ENCODE measurements at places on chromosomes 2 and 18.

DNA sequence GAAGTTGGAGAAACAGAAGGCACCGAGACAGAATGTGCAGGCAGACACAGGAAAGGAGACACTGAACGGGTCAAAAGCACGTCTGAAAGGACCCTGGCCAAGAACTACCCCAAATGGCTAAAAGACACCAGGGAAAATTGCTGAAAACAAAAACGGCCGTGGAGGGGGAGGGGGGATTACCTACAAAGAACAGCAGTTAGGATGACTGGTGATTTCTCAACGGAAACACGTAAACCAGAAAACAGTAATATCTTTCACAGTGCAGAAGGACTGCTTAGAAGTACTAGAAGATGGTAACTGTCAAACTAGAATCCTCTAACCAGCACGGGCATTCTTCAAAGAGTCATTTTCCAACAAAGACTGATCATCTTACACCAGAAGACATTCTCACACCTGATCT is 142.6 kb downstream of the HDAC4 start:
- DNase-seq, result no peak

DNA sequence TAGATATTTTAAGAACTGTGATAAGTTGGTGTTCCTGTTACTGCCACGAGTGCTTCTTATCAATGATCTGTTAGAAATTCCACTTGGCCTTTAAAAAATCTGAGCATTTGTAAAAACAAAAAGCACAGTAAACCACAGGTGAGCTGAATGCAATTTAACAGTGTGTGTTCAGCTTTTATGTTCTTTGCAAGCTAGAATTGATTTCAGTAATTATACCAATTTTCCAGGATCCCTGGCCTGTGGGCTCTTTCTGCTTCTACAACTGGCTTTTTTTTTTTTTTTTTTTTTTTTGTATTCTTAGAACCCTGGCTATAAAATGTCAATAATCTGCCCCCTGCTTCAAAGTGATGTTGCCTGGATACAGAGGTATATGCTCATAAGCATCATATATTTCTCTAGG is 548.5 kb upstream of the SLC8A1 start:
- DNase-seq, result no peak

DNA sequence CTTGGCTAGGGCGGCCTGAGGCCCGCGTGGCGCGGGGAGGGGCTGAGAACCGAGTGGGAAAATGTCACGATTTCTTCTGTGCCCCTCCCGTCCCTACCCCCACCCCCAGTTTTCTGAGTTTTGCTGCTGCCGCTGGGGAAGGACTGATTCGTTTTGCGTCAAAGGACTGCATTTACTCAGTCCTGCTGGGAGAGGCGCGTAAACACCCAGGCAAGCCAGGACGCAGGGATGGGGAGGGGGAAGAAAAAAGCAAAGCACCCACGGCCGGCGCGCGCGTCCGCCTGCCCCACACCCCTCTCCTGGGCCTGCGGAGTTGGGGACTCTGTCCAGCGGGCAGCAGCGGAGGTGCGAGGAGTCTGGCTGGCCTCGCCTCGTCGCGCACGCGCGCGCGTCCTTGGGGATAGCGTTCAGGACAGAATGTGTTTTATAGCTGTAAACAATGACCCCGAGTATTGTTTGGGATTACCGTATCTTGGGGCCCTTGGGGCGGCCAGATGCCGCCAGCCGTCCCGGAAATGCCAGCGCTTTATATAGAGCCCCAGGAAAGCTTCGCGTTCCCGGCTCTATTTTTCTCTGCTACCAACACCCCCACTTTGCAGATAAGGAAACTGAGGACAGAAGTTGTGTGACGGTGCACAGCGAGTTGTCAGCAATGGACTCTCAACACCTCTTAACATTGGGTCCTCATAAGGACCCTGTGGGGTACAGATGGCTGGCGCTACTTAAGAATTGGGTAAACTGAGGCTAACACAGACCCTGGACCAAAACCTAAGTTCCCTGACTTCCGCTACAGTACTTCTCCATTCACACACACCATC is 1.7 kb upstream of the FOSL2 start:
- DNase-seq, result no peak

DNA sequence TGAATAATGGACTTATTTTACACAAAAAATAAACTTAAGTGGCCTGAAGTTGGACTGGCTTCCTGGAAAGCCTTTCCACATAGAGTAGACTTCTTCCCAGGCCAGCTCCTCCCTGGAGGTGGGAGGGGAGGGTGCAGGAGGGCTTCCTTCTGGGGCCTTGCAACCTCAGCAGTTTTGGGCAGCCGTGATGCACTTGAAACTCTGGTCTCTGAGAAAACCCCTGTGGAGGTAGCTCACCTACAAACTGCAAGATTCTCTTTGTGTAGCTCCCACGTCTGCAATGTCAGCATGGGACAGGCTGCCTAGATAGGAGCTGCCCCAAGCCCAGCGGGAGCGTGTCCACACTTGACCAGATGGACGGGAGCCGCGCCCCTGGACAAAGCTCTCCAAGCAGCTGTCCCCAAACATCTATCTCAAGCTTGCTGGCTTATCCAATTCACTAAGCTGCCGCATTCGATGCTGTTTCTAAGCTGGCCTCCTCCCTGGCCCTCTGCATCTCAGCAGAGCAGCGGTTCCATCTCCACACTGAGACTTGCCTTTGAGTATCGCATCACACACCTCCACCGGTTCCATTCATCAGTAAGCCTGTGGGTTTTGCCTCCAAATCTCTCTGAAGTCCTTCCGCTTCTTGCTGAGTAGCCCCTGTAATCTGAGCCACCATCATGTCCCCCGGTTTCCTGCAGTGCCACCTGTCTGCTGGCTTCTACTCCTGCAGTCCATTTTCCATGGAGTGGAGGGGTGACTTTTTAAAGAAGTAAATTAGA is 1.6 kb upstream of the LPIN1 start:
- no peak for DNase-seq

DNA sequence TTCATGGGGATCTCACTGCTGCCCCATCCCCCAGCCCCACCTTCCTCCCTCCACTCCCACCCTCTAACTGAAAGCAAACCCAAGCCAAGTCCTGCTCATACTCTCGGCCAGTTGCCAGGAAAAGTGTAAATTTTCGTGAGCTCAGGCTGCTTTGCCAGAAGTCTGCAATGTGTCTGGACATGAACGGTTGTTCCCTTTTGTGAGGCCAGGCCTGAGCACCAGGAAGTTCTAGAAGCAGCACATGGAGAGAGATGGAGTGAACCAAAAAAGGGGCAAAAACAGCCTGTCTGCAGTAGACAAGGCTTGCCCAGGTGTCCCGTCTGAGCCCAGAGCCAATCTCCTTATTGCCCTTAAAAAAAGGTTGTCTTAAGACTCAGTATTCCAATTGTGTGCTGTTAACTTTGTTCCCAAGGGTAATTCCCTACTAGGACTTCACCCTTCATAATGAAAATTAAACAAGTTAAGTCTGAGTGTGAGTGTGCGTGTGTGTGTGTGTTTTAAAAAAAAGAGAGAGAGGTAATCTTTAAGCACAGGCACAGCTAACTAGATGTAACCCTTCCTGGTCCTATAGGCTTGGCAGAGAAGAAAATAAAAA is 247.1 kb downstream of the BCL11A start:
- no peak for DNase-seq

GRCh38 chr2:101442667-101443061 is 32.2 kb downstream of the RFX8 start:
- no peak for DNase-seq

- no peak for DNase-seq
These were observed 40.2 kb downstream of the ZC3H15 start for GRCh38 chr2:186526281-186526680.

DNA sequence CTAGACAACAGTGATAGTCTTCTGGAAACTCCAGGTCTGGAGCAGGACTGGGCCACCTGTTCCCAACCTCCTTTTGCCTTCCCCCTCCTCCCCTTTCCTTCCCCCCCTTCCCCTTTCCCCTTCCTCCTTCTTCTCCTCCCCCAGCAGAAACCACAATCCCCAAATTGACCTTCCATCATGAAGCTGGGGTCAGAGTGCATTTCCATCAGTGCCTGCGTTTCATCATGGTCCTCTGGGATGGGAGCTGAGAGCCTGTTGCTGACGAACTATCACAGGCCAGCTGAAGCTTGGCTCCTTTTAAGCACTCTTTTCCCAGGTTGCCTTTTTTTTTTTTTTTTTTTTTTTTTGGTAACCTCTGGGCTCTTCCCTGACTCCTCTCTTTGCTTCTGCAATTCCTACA is 52.6 kb upstream of the SMAD2 start:
- no peak for DNase-seq

DNA sequence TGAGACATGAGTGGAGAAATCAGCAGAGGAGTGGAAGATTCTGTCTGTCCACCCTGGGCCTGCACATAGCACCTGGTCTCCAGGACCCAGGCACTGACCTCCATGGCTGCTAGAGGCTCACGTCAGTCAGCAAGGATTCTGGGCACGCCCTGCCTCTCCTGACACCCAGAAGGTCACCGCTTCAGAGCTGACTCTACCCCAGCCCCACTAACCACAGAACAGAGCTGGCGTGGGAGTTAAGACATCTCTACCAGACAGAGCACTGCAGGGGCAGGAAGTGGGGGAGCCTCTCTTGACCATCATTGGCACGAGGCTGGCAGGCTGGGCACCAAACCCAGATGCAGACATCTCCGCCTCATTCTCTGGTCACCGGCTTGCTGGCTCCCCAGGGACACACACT is 3.0 kb downstream of the ADCY3 start:
- no peak for DNase-seq

DNA sequence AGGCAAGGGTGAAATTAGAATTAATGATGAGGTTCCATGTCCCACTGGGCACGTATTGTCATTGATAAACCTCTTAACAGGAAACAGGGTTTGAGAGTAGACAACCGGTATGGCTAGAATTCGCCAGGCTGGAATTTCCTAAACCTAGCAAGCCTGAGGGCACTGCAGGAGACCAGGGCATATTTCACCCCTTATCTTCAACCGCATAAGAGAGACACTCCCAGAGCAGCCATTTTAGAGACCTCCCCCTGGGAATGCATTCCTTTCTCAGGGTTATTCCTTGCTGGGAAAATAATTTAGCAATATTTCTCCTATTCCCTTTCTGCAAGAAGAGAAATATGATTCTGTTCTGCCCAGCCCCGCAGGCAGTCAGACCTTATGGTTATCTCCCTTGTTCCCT is 334.6 kb upstream of the LYPD1 start:
- no peak for DNase-seq

DNA sequence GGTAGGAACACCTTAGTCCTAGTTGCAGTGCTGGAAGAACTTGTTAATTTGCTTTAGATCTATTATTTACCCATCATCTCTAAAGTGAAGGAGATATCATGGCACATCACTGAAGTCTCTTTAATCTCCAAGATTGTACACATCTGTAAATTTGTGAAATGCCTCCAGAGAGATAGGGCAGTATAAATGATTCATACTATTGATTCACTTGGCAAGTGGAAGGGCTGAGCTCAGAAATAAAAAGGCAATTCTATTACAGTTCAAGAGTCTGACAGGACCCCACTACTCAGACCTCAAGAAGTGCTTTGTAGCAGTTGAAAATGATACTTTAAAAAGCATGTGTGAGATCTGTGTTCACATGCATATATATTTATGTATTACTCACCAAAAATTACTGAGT is 489.3 kb downstream of the DCC start:
- no peak for DNase-seq

- DNase-seq, result no peak
These were observed 32.1 kb downstream of the HK2 start for GRCh38 chr2:74865770-74866674.

- DNase-seq, result no peak
These were observed 143.9 kb downstream of the PXDN start for GRCh38 chr2:1600191-1601066.

GRCh38 chr2:237932731-237933131 is 34.1 kb upstream of the UBE2F start:
- DNase-seq, result no peak

GRCh38 chr2:215712871-215713790 is 277.3 kb upstream of the FN1 start:
- DNase-seq, result no peak

GRCh38 chr2:241087420-241088268 is 14.4 kb downstream of the MTERF4 start:
- DNase-seq, result no peak

GRCh38 chr18:32595832-32596231 is 125.2 kb upstream of the GAREM1 start:
- DNase-seq, result no peak

DNA sequence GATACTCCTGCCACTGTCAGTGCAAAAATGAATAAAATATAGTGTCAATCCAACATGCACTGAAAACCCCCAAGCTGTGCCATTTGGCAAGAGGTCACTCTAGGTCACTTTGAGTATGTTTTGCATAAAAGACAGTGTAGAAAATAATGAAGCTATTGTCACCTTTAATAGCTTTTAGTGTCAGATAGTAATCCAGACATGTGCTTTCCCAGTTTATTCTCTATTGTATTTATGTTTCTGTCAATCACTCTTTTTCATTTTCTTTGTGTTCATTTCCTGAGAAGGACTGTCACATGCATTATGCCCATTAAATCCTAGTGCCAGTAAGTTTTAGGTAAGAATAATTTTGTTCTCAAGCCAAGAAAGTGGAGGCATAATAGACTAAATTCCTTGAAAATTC is 1073.9 kb upstream of the CDH2 start:
- no peak for DNase-seq

- DNase-seq, result no peak
These were observed 448.9 kb upstream of the SLC14A2 start for GRCh38 chr18:45166341-45166835.

DNA sequence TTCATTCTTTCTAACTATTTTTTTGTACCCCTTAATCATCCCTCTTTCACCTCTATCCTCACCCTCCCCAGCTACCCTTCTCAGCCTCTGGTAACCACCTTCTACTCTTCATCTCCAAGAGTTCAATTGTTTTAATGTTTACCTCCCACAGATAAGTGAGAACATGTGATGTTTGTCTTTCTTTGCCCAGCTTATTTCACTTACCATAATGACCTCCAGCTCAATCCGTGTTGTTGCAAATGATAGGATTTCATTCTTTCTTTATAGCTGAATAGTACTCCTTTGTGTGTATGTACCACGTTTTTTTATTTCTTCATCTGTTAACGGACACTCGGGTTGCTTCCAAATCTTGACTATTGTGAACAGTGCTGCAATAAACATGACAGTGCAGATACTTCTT is 22.1 kb upstream of the TMEM37 start:
- DNase-seq, result no peak

DNA sequence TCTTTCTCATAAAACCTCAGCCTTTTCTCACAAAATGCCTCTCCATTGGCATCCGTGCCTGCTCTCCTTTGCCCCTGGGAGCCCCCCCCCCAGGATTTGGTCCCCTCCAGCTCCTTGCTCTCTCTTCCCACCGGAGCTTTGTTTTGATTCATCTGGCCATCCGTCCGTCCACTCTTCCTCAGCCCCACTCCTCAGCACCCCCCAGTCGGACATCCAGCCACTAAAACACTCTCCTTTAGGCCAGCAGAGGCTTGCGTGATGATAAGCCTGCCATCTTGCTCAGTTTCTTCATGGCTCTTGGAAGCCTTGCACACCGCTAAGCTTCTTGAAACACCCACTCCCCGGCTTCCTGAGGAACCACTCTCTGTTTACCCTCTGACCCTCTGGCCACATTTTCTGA is 31.5 kb upstream of the GNAL start:
- DNase-seq, result no peak

DNA sequence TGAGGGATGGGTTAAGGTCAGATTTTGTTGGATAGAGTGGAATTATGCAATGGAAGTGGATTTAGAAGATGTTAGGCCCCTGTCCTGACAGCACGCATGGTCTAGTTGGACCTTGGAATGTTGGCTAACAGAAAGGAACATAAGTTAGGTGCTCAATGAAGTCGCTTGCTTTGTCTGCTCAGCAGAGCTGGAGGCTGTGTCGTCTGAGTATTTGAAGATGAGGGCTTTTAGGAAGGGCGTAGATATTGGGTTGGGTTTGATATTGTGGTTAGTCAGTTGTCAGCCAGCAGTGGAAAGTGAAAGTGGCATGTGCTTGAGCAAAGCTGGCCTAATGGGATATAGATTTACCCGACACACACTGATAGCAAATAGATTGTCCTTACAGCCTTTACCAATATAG is 239.3 kb downstream of the PRKCE start:
- DNase-seq, result no peak
